Fibroblast of upper back skin (primary cell): ENCODE measurements at places on chromosomes 2 and 18.

DNA sequence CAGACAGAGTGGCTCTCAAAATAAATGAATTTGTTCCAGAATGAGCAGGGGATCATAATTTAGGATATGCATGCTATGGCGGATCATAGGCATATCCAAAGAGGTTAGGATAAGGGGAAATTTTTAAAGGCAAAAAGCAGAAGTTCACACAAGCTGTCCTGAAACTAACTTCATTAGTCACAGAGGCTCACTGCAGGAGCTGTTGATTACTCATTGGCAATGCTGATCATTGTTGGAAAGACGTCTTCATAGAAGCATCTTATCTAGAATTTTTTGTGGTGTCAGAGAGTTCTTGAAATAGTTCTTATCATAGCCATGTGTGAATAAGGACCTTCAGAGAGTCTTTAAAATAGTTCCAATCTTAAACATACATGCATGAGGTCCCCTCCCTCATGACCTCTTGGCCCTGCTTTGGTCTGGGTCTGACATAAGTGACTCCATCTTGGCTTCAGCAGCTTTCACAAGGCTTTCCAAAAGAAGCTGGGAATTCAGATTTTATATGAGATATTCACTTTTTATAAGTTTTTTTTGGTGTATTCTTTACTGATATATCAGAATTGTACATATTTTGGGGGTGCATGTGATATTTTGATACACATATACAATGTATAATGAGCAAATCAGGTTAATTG lies 7.5 kb upstream of the CCDC195 start:
- DNase-seq: peak; percentile 78

DNA sequence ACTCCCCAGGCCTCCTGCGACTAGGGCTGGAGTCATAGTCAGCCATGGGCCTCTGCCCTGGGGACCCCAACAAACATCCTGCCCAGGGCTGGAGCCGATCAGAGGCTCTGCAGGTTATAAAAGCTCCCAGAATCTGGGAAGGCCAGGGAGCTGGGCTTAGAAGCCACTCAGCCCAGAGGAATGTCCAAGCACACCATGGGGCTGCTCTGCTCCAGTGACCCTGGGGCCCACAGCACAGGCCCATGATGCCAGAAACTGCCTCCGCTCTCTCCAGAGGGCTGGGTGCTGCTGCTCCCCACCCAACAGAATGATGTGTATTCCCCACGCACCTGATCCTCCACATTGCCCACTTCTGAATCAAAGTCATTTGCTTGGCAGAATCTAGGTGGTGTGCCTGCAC lies 88.5 kb downstream of the ARMC9 start:
- DNase-seq: no peak

- DNase-seq: no peak
Observed at GRCh38 chr2:159776321-159776720, 21.7 kb downstream of the CD302 start.

DNA sequence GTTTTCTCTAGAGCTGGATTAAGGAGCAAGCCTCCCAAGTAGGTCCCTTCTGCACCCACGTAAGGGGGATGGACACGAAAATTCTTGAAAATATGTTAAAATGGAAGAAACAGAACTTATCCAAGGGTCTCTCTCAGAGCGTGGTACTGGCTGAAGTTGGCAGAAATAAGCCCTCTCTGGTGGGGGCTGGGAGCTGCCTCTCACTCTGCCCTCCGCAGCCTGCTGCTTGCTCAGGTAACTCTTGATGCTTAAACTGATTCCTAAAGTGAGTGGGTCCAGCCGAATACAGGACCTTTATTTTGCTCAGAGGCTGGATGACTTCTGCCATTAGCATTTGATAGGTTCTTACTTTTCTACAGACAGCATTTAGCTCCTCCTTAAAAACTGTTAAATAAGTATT lies 78.1 kb downstream of the SPHKAP start:
- DNase-seq: no peak

DNA sequence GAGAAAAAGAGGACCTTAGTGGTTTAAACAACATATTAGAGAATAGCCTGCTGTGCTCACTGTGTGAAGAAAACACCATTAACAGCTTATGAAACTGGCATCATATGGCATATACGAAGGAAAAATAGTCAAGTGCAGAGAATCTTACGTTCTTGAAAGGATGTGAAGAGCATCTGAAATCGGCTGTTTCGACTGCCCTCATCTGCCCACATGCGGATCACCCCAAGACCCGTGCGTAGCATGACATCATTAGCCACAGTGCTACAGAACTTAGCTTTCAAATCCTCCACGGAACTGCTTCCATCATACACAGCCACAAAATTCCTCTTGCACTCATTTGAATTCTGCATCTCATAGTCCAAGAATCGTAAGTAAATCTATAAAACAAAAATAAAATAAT lies 84.3 kb downstream of the NETO1 start:
- no peak for DNase-seq

DNA sequence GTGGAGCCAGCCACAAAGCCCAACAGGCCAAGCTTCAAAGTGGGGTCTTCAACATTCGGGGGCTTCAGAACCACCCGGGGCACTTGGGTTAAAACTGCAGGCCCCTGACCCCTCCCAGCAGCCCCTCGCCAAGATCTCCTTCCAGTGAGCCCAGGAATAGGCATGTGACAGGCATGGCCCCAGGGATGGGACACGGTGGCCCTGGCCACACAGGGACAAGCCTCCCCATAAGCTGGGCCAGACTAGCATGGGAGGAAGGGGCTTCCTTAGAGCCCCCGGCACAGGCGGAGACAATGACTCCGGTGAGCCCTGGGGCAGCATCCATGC lies 52.4 kb downstream of the BIN1 start:
- no peak for DNase-seq

DNA sequence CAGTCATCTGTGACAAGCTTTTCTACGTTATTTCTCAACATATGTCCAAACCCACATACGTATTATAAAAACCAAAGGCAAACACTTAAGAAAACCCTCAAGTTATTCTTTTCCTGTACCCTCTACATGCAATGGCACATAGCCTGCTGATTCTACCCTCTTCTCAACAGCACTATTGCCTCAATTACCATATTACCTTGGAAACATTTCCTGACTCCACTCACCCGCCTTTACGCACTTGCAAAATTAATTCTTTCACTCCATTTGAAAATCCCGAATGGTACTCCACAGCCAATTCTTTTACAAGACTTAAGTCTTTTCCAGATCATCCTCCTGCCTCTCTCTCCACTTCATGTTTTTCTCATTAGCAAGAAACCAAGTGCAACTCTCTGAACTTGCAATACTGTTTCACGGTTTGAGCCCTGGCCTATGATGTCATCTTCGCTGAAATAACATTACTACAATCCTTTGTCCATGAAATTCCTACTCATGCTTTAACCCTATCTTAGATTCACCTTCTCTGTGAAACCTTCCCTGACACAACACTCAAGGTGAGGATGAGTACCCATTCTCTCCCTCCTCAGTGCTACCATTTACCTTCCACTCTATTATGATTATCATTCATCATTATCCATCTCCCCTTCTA lies 29.0 kb downstream of the SESTD1 start:
- peak; percentile 64 for DNase-seq

- DNase-seq: no peak
Observed at GRCh38 chr2:5325523-5325922, 366.7 kb upstream of the SOX11 start.

GRCh38 chr18:59987102-59987501 lies 87.3 kb downstream of the PMAIP1 start:
- DNase-seq: no peak

DNA sequence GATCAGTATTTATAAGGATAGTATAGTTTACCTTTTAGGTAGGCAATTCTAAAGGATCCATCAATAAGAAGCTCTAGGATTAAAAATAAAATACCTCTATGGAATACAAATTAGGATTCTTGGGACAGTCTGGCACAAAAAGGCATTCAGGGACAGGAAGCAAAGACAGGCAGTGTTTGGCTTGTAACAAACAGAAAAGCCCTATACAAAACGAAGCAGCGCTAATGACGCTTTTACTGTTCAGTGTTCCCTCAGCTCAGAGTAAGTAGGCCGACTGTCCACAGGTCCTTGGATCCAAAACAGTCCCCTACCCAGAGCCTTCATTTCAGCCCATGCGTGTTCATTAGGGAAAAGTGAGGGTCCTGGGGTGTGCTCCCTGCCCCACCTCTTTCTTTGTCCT lies 236.3 kb downstream of the AGPS start:
- DNase-seq: no peak

DNA sequence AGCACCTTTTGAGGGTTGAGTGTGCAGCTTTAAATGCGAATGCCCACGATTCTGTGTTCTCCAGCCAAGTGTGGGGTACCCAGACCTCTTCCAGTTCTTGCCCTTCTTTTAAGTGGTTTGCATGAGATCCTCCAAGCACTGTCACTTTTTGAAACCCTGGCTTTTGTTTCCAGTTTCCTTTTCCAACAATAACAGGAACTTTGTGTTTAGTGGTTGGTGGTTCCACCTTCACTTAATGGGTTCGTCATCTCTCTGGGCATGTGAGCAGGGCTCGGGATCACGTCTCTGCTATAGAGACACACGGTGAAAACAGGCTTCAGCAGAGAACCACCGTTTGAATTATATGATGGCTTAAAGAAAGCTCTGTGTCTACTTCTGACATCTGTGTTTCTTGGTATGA lies 197.6 kb downstream of the LDLRAD4 start:
- DNase-seq: no peak

GRCh38 chr2:57693177-57693576 lies 353.4 kb upstream of the VRK2 start:
- no peak for DNase-seq

DNA sequence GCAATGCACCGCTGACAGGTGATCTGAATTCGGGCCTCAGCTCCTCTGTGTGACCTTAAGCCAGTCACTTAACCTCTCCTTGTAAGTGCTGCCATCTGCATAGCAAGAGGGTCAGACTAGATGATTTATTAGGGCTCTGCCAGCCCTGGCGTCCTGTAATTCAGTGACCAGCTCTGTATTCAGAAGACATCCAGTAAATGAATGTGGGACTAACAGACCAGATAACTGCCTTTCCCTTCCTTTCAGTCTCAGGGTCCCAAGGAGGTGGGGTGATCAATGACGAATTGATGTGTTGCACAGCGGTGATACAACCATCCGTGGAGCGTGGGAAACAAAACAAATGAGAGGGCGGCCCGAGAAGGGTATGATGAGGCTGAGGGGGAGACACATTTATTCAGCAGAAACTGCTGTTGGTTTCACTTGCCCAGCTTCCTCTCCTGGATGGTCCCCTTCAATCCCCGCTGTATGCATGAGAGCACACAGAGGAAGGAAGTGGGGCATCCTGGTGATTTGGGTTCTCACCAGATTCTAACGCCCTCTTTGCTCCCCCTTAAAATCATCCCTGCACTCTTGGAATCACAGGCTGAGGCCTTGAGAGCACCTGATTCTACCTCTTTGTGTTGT lies 92.8 kb downstream of the VIT start:
- DNase-seq: no peak

- DNase-seq: peak; percentile 1
Observed at GRCh38 chr2:135258193-135258592, 206.1 kb downstream of the RAB3GAP1 start.

- no peak for DNase-seq
Observed at GRCh38 chr2:3079466-3079865, 298.2 kb downstream of the EIPR1 start.

DNA sequence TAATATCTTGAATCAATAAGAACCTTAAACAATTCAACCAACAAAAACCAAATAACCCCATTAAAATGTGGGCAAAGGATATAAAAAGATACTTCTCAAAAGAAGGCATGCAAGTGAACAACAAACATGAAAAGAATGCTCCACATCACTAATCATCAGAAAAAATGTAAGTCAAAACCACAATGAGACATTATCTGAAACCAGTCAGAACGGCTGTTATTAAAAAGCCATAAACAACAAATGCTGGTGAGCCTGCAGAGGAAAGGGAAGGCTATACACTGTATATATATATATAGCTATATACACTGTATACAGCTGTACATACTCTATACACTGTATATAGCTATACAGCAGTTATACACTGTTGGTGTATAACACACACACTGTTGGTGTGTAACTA lies 47.8 kb upstream of the GALNT13 start:
- DNase-seq: peak; percentile 2

DNA sequence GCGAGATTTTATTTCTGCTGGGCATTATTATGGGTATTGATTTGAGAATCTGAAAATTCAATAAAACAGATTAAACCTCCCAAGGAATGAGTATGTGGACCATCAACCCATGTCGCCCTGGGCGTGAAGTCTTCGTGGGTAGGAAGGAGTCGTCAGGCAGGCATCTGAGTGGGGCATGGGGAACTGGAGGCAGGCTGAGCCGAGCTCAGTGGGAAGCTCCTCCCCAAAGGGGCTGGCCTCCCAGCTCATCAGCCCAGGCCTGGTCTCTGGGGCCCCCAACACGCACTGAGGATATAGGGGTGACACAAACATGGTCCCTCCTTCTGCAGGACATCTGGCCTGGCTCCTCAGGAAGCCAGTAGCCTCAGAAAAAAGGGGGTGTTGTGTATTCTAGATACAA lies 265.2 kb downstream of the TFCP2L1 start:
- no peak for DNase-seq
